ENCODE measurements at places on chromosomes 13 and 19.

GRCh38 chr13:95745752-95746151 lies 68.8 kb downstream of the DNAJC3 start:
- DNase-seq = no peak

- DNase-seq = no peak
Observed at GRCh38 chr19:10061717-10062310, 24.3 kb upstream of the SHFL start.

GRCh38 chr19:56595548-56595899 lies 422 bp downstream of the ZNF71 start:
- no peak for DNase-seq

GRCh38 chr13:86324191-86324590 lies 525.0 kb upstream of the SLITRK6 start:
- DNase-seq = no peak

- DNase-seq = no peak
Observed at GRCh38 chr19:44753932-44754749, 5.6 kb downstream of the BCL3 start.
